ENCODE measurements at places on chromosomes 2 and 18. TPM values are rescaled to one million over a fixed set of nuclear protein-coding genes. Genes with fewer than 3 reads are reported as not detected.

- DNase-seq, result no peak
Measured at GRCh38 chr18:71625556-71626090, 918.5 kb downstream of the CBLN2 start.

- DNase-seq, result no peak
Measured at GRCh38 chr2:32926708-32927084, 20.1 kb upstream of the LTBP1 start.

DNA sequence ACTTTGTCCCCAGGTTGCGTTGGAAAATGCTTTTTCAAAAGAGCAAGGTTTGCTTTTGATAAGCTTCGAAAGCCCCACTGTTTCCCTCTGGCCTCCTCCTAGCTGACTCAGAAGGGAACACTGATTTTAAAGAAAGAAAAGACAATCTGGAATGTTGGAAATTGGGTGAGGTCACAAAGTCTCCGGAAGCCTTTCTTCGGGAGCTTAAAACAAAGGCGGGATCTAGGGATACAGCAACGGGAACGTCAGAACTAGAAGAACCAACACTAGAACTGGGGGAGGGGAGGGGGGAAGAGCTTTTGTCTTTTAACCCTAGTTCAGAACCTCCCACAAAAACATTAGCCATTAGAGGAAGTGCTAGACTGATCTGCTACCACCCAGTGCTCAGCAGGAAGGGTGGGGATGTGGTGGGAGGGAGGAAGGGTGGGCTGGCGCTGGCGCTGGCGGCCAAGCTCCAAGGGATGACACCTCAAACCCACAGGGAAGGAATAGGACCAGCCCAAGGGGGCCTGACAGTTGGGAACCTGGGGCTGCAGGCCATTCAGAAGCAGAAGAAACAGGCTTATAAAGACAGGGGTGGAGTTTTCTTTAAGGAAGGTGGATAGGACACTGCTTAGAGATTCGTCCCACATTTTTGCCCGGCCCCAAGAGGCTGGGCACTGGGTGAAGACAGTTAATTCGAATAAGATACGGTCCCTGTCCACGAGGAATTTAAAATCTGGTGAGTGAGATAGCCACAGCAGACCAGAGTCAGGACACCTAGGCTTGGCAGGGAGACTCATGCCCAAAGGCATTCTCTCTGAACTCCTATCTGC is 1.7 kb downstream of the TMSB10 start:
- DNase-seq, result peak; percentile 47

- peak; percentile 11 for DNase-seq
Measured at GRCh38 chr2:238945433-238946150, 97.7 kb downstream of the TWIST2 start.

DNA sequence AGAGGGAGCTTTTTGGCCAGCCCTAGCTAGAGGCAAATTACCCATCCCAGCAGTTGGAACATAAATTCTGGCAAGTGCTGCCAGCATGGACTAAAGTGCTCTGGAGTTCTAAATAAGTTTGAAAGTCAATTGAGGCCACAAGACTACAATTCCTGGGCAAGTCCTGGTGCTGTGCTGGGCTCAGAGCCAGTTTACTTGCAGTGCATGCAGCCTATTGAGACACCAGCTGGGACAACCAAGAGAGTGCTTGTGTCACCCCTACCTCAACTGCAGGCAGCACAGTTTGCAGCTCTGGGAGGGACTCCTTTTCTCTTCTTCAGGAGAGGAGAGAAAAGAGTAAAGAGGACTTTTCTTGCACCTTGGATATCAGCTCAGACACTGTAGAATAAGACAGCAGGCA is 277.2 kb upstream of the TMEFF2 start:
- no peak for DNase-seq

DNA sequence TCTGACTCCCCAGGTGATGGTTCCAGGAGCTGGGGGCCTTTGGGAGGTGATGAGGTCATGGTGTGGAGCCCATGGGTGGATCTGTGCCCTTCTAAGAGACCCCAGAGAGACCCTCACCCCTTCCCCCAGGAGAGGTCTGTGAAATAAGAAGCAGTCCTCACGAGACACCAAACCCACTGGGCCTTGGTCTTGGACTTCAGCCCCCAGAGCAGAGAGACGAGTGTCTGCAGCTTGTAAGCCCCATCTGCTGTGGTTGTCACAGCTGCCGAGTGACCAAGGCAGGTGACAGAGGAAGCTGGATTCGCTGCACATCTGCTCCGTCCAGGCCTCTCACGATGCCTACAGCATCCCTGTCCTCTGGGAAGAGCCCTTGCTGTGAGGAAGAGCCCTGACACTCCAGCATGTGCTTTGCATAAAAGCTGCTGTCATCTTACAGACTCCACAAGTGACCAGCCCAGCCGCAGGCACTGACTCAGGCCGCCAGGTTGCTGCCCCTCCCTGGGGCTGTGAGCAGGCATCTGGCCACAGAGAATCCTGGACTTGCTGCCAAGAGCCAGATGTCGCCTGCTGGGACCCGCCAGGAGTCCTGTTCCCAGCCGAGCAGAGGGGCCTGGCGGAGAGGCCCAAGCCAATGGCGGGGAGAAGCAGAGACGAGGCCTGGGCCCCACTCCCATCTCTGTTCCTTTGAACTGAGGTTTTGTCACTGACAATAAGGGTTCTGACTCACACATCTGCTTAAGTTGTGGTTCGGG is 150.8 kb downstream of the PXDN start:
- DNase-seq, result no peak

DNA sequence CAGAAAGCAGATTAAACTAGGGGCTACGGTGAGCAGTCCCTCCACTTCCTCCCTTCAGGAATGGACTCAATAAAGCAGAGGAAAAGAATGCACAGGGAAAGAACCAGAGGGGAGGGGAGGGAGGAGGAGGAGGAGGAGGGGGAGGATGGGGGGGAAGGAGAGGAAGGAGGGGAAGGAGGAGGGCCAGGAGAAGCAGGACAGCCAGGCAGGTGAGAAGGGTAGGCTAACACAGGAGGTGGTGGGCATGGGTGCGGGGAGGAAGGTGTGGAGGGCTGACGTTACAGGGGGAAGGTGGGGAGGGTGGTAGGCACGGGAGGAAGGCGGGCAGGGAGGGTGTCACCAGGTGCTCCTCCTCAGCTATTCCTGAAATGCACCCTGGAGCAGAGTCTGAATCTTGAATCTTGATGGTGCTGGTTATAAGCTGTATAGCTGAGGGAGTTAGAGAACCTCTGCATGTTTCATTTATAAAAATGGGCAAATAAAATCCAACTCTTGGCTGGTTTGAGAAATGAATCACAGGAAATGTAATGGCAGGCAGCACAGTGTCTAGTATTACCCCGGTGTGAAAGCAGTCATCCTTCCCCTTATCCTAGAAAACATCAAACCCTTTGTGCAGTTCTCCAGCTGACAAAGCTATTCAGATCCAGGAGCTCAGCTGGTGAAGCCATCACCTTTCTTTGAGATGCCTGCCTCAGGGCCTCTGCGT is 3.4 kb downstream of the TMEM18 start:
- no peak for DNase-seq

- no peak for DNase-seq
Measured at GRCh38 chr18:55491616-55492015, 96.4 kb downstream of the TCF4 start.

- no peak for DNase-seq
Measured at GRCh38 chr2:20582600-20583221, 68.2 kb downstream of the HS1BP3 start.

GRCh38 chr2:17196380-17196779 is 321.9 kb downstream of the RAD51AP2 start:
- no peak for DNase-seq

DNA sequence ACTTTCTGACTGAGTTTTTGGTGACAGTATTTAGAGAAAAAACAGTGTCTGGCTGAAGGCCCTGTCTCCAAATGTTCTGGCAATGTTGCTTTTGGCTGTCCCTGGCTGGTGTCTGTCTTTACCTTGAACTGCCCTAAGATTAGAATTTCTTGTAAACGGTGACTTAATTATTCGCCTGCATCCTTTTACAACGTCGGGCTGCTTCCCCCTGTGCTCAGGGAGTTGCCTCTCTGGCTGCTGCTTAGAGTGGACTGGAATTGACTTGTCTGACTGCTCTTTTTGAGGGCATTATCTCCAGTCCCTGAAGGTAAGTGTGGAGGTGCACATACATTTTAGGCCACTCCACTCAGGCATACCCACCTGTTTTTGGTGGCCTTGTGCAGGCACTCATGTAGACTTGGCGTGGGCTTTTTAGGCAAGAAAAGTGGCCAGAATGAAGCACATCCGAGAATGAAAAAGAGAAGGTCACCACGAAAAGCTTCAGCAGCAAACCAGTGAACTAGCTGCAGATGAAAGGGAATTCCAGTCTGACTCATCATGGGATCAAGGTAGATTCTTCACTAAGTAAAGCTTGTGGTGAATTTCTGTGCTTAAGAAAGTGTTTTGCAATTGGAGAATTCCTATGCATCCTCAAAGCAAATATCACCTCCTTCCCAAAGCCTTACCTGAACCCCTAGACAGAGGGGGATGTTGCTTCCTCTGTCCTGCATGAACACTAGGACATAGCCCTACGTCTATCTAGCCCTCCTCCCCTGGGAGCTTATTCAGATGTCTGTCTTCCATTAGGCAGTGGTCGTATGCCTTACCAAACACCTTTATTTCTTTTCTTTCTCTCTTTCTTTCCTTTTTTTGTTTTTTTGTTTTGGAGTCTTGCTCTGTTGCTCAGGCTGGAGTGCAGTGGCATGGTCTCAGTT is 230.3 kb upstream of the TRIB2 start:
- no peak for DNase-seq

DNA sequence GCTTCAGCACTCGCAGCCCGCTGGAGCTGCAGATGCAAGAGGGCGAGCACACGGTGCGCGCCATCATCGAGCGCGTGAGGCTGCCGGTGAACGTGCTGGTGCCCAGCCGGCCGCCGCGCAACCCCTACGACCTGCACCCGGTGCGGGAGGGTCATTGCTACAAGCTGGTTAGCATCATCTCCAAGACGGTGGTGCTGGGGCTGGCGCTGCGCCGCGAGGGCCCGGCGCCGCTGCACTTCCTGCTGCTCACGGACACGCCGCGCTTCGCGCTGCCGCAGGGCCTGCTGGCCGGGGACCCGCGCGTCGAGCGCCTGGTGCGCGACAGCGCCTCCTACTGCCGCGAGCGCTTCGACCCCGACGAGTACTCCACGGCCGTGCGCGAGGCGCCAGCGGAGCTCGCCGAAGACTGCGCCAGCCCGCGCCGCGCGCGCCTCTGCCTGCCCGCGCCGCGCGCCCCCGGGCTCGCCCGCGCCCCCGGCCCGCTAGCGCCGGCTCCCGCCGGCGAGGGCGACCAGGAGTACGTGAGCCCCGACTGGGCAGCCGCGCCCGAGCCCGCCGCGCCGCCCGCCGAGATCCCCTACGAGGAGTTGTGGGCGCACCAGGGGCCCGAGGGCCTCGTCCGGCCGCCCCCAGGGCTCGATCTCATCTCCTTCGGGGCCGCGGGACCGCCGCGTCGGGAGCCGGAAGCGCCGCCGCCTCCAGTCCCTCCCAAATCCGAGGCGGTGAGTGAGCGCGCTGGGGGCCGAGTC is 11.8 kb downstream of the GAREM2 start:
- peak; percentile 82 for DNase-seq

GRCh38 chr18:57443702-57444101 is 8.5 kb downstream of the ONECUT2 start:
- no peak for DNase-seq

- peak; percentile 73 for DNase-seq
Measured at GRCh38 chr2:55232863-55233657, 572 bp downstream of the RPS27A start.

- DNase-seq, result no peak
Measured at GRCh38 chr2:72833084-72833714, 7.4 kb upstream of the EXOC6B start.

- no peak for DNase-seq
Measured at GRCh38 chr2:138084206-138084605, 119.9 kb downstream of the HNMT start.

DNA sequence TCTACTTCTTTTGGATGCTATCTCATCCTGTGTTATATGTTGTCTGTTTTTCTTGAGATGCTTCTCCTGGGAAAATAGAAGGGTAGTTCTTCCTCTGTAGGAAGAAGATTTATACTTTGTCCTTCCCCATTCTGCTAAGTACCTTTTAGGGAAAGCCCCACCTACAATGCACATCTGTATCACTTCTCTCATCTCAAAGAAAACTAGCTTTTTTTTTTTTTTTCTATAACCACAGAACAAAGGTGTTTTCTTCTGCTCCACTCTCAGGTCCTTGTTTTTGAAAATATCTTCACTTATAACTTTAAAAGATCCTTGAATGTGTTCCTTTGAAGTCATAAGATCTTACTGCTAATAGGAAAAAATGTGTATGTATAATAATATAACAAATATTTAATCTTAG is 30.8 kb downstream of the CCDC150 start:
- no peak for DNase-seq

The TUBA4B gene
- not detected for total RNA-seq

The CSRNP3 gene
- total RNA-seq, result 10.7 TPM

Data from thyroid gland (tissue), 4 donors.